ENCODE measurements at places on chromosomes 3 and 15.

GRCh38 chr15:47442371-47442770, 274.9 kb upstream of the SEMA6D start:
- no peak for DNase-seq

GRCh38 chr3:49339581-49339940, 292 bp downstream of the USP4 start:
- no peak for DNase-seq

GRCh38 chr3:178498871-178499270, 37.4 kb upstream of the KCNMB2 start:
- no peak for DNase-seq

- DNase-seq: no peak
Observed at GRCh38 chr3:140268103-140268502, 333.1 kb downstream of the CLSTN2 start.

DNA sequence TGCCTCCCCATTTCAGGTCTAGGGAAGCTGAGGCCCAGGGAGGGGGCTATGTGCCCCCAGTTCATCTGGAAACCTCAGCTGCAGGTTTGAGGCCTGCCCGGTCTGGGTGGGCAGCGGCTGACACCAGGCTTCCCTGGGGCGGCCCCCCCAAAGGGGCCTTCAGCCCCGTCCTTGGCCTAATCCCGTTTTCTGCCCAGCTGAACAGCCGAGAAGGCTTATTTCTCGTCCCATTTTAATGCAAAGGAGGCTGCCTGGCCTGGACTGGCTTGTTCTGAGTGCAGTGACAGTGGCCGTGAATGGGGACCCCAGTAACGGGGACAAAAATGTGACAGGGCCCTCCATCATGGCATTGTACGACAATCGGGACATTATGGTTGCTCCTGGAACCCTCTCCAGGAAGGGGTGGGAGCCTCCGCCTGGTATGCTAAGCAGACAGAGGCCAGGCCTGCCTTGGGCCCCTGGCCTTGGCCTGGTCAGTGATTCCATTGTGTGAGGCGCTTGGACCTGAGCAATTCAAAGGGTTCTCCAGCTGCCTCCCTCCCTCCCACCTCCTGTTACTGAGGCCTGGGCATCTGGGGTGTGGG, 93.9 kb downstream of the WNT7A start:
- no peak for DNase-seq
